ENCODE measurements at places on chromosomes 5 and 9.

DNA sequence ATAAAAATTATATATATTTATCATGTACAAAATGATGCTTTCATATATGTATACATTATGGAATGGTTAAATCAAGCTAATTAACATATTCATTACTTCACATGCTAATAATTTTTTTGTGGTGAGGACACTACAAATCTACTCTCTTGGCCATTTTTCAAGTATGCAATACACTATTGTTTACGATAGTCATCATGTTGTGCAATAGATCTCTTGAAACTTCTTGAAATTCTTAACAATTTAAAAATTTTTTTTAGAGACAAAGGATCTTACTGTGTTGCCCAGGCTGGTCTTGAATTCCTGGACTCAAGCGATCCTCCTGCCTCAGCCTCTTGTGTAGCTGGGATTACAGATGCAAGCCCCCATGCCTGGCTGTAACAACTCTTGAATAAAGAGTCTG lies 45.2 kb upstream of the SHOC1 start:
- DNase-seq: no peak

DNA sequence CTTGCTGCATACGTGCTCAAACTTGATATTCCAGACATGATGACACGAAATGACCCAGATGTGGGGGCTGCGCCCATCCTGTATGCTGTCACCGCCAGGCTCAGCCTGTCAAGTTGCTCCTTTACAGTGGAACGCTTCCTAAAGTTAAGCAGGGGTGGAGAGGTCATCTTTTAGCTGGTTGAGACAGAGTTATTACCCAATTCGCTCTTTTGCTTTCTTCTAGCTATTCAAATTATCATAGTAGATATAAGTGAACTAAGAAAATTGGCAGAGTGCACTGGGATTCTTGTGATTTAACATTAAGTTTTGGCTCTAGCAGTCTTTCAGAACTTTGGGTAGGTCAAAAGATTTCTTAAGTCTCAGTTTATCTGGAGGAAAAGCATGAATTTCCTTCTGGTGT lies 69.8 kb upstream of the BASP1 start:
- DNase-seq: no peak

- no peak for DNase-seq
These were observed 339.3 kb downstream of the SLIT3 start for GRCh38 chr5:168961681-168962080.

GRCh38 chr5:127906562-127907204 lies 176.9 kb upstream of the SLC12A2 start:
- no peak for DNase-seq

DNA sequence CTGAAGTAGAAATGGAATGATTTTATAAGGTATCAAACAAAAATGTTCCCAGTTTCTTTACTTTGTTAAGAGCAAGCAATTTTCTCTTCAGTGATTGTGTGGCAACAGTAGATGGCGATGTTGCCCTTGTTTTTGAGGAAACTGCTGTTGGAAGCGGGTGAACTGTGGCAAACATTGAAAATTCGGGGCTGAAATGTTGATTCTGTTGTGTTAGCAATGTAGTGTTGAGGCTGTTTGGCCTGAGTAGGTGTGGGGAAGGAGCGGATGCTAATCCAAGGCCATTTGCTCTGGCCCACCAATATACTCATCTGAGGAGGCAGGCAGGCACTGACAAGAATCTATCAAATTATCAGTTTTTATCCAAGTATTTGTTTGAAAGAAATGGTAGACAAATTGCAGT lies 129.8 kb downstream of the SLC12A2 start:
- no peak for DNase-seq

DNA sequence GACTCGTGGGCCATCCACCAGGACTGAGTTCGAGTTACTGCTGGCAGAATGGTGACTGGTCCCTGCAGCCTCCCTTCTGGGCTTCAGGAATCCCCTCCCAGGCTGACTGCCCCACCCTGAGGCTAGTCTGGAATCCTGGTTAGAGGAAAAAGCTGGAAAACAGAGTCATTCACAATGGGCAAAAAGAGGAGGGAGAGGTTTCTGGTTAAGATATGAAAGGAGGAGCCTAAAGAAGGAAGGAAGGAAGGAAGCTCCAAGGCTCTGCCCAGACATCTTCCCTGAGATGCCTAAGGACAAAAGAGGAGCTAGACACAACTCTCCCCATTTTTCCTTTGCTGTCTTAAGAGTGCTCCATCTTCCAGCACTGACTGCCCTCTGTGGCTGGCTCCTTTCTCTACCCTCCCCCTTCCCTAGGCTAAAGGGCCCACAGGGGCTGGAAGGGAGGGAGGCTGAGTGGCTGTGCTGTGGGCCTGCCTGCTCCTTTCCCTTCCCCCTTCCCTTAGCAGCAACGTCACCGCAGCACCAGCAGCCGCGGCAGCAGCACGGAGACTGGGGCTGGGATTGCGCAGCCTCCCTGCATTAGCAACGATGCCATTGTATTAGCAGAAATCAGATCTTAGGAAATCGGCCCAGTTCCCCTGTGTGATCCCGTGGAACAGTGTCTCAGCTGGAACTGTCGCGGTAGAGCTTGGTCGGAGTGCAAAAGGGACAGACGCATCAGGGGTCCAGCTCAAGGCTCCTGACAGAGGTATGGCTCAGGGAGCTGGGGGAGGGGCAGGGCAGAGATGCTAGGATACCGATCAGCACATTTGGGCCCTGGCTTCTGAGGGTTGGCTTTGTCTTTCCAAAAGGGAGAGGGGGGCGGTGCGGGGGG lies 48.7 kb downstream of the RUSC2 start:
- no peak for DNase-seq

DNA sequence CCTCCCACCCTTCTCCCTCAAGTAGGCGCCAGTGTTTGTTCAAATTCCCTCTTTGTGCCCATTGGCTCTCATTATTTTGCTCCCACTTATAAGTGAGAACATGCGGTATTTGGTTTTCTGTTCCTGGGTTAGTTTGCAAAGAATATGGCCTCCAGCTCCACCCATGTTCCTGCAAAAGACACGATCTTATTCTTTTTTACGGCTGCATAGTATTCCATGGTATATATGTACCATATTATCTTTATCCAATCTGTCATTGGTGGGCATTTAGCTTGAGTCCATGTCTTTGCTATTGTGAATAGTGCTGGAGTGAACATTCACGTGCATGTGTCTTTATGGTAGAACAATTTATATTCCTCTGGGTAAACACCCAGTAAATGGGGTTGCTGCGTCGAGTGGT lies 63.0 kb upstream of the OTULINL start:
- no peak for DNase-seq

- no peak for DNase-seq
These were observed 111.1 kb downstream of the PSD2 start for GRCh38 chr5:139906661-139907060.

DNA sequence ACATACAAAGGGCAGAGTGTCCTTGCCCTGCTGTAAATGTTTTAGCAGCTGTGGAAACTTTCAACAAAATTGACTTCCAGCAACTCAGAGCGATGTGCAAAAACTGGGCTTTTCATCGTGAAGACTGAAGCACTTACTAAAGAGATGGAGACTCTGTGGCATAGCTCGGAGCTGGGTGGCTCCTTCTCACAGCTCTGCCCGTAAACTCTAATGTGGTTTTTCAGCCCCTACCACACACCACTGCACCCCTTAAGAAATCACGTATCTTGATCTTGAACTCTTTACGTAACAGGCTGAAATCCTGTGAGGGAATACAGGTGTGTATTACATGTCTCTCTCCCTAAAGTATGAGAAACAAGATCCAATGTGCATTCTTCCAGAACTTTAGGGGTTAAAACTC lies 124.4 kb downstream of the MEF2C start:
- DNase-seq: no peak

DNA sequence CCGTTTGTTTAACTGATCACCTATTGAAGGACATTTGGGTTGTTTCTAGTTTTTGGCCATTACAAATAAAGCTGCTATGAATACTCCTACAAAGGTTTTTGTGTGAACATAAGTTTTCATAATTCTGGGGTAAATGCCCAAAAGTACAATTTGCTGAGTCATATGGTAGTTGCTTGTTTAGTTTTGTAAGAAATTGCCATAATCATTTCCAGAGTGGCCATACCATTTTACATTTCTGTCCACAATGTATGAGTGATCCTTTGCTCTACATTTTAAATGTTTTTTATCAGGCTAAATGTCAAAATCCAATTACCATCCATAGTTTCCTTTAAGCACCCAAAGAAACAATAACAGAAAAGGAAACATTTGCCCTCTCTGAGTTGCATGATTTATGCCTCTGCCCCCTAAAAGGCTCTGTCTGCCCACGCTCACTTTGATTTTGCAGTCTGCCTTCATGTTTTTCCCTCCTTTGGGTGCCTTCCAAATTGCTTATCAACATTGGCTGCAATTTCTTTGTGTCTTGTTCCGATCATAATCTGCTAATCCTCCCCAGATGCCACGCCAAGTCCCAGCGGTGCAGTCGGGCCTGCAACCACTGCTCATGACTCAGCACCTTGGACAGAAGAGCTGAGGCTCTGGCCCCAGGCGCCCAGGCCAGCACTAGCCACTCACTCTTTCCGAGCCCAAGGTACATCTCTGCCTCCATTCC lies 339.2 kb downstream of the PIK3R1 start:
- no peak for DNase-seq

- DNase-seq: no peak
These were observed 58.4 kb upstream of the ALDH1A1 start for GRCh38 chr9:73011181-73011750.
